ENCODE measurements at places on chromosomes 5 and 9.

DNA sequence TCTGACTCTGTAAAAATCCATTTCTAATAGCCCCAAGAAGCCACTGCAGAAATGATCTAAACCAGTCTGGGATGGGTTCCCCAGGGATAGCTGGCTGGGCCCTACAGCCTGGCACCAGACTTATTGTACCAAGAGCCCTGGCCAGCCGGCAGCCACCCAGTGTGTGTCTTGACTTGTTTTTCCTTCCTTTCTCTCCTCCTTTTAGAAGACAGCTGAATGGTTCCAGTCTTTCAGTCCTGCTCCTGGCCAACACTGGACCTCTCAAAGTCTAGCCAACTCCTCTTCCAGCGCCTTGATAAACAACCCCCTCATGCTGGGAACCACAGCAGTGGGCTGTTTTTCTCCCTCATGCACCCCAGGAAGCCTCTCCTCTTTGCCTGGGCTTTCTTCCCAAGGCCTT is 34.1 kb downstream of the ATOX1 start:
- DNase-seq = no peak

GRCh38 chr5:102920762-102921161 is 165.7 kb downstream of the PAM start:
- DNase-seq = no peak

DNA sequence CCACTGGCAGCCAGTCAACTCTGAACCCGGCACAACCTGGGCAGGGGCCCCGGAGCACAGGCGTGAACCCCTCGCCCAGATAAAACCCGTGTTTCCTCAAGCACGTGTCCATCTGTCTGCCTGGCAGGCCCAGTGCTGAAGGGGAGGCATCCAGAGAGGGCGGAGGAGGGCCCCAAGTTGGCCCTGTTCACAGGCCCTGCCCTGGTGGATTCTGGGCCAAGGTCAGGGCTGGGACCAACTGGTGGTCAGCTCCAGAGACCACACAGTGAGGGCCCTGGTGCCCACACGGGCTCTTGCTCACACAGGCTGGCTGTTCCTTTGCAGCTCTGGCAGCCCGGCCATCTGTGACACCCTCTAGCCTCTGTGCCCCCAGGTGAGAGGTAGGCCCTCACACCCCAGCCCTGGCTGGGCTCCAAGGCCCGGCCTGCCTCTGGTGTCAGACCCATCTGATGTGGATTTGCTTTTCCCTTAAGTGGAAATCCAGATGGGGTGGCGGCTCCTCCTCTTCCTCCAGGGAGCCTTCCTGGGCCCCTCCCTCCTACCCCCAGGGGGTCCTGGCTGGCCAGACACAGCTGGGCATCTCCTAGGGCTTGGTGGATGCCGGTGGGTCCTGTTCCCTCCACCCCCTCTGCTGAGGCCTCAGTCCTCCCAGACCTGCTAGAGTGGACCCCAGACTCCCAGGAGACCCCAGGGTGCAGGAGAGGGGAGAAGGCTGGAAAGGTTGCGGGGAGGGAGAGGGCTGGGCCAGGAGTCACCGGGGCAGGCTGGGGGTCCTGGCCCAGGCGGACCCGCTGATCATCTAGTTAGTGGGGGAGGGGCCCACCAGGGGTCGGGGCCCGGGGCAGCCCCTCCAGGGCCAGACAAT is 525 bp upstream of the STPG3 start:
- no peak for DNase-seq

- DNase-seq = no peak
These were observed 22.6 kb downstream of the PSMD5 start for GRCh38 chr9:120820095-120820494.

GRCh38 chr5:164361986-164362385 is 856.6 kb downstream of the MAT2B start:
- DNase-seq = no peak

DNA sequence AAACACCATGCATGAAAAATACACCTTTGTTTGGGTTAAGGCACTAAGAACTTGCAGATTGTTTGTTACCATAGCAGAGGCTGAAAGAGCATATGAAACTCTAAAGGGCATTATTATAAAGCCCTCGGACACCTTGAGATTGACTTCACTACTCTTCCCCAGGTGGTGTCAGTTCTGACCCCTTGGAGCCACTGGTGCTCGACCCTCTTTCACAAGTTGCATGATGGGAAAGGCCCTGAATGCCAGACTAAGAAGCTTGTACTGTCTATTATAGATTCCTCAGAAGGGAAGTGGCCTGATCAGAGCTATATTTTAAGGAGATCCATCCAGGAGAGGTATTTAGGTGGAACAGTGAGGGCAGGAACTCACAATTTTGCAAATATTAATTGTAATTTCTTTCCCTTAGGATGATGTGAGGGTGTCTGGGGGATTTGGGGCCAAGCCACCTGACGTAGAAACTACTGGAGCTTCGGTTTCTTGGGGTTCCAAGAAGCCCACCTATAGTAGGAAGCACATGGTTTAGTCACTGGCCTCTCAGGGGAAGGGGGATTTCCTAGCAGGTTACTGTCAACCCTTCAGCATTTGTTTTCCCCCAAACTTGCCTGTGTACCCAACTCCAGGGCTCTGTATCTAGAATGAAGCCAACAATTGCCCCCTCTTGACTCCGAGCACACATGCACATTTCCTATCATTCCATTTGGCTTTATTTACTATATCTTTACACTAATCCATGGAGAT is 16.2 kb downstream of the FBXO10 start:
- DNase-seq = no peak

DNA sequence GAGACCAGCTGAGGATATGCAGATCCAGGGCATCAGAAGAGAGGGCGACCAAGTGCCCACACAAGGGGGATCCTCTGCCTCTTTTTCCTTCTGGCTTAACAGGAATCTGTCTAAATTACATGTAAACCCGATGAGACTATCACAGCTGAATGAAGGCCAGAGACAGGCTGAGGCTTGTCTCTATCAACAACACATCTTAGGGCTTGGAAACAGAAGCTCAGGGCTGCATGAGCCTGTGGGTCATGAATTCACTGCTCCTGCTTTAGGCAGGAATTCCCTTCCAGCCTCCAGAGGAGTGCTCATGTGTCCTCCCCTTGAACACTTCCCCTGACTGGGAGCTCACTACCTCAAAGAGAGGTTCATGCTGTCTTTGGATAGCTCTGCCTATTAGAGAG is 106.1 kb upstream of the PHYKPL start:
- DNase-seq = no peak

GRCh38 chr9:20361656-20362570 is 260.4 kb downstream of the MLLT3 start:
- DNase-seq = no peak

GRCh38 chr5:162334944-162335343 is 267.4 kb downstream of the GABRG2 start:
- DNase-seq = no peak

GRCh38 chr5:127492854-127493738 is 24.3 kb upstream of the PRRC1 start:
- no peak for DNase-seq
